NCI-H1436 (cell line): ENCODE measurements at places on chromosomes 5 and 9.
A peak's percentile ranks its signal among the peaks of the same experiment; 100 is the strongest.

GRCh38 chr5:15439801-15440200 lies 60.2 kb upstream of the FBXL7 start:
- DNase-seq: no peak

DNA sequence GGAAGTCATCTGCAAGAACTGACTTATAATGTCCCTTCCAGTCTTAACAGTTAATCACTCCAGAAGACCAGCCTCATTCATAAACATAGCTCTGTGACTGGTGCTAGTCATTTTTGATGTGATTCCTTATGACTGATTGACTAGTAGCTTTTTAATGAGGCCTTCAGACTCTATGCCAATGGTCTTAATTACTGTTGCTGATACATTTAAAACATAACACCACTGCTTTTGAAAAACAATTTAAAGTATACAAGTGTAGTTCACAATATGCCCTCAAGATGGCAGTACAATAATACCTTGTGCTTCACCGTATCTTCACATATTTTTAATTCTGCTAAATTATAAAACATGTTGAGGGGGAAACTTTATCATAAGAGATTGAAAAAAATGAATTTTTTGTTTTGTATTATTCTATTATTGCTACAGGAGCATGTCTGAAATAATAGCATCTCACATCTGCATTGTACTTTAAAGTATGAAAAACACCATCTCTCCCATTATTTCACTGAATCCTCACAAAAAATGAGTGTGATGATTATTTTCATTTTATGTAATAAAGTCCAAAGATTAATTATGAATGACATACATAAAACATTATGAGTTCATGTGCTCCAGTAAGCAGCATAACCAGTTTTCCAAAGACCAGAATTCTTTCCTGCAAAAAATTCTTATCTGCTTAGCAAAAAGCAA lies 55.2 kb upstream of the SHISAL2B start:
- no peak for DNase-seq

GRCh38 chr5:72383726-72384125 lies 63.6 kb downstream of the PTCD2 start:
- DNase-seq: no peak

- DNase-seq: no peak
Measured at GRCh38 chr9:26579056-26579455, 313.5 kb downstream of the CAAP1 start.

- DNase-seq: no peak
Measured at GRCh38 chr5:119074419-119074818, 3.5 kb downstream of the DMXL1 start.

DNA sequence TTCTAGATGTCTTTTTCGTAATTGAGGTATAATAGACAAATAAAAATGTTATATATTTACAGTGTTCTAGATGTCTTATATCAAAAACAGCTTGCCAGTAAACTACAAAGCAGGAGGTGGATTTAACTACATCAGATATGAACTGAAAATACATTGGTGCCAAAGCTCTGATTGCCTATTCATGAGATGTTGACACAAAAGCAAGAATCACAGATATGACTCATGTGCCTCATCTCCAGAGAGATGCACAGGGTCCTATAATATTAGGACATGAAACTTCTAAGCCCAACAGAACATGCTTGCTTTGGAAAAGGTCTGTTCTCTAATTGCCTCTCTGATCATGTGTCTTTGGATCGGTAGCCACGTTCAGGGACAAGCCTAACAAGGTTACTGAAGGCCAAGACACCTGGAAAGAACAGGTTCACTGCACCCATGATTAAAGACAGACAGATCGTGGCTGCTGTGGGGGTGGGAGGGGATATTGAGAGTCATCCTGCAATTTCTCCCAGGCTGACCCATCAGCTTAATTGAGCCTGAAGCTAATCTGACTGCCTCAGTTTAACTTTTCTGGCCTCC lies 16.8 kb downstream of the ABCA1 start:
- DNase-seq: no peak

- DNase-seq: no peak
Measured at GRCh38 chr5:128674837-128675446, 136.9 kb upstream of the FBN2 start.

DNA sequence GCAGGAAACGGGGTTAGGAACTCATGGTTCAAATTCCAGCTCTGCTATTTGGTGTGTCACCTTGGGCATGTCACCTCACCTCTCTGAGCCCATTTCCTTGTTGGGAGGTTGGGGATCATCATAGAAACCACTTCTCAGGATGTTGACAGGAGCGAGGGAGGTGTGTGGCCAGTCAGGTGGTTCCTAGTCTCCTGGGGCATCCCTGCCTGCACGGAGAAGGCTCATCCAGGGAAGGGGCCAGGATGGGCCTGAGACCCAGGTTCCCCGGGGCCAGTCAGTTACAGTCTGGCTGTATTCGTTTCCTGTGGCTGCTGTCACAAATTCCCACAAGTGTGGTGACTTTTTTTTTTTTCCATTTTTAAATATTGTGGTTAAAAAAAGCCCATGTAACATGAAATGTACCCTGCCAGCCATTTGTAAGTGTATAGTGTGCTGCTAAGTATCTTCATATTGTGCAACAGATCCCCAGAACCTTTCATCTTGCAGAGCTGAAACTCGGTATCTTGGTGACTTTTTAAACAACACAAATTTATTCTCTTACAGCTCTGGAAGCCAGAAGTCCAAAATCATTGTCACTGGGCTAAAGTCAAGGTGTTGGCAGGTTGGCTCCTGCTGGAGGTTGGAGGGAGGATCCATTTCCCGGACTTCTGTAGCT lies 78.7 kb upstream of the UNC5A start:
- DNase-seq: no peak

GRCh38 chr9:18810581-18810980 lies 222.4 kb downstream of the SAXO1 start:
- DNase-seq: no peak

- no peak for DNase-seq
Measured at GRCh38 chr9:72065076-72065475, 4.7 kb upstream of the C9orf57 start.

DNA sequence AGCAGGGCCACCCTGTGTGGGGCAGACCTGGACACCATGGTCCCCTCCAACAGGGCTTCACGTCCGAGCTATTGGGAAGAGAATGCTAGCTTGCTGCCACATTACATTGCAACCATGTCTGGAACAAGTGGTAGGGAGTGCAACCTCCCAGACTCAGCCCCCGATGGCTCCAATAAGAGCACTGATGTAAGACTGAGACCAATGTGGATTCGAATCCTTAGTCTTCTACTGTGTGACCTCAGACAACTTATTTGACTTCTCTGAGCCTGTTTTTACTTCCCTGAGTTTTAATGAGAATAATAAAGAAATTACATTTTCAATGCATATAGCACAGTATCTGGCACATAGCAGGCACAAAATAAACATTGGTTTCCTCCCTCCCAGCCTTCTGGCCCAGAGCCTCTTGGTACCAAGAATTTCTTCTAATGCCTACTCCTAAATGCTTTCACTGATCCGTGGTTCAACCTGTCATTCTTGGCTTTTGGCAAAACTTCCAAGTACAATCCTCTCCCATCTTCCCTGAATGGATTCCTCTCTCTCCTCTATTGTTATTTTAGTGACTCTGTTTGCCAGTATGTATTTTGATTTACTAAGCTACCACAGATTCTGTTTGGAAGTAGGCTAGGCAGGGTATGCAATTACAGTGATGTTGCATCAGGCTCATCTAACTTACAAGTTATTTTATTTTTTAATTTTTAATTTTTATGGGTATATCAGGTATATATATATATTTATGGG lies 34.6 kb upstream of the COL15A1 start:
- DNase-seq: no peak

- DNase-seq: no peak
Measured at GRCh38 chr5:1512541-1513291, 11.0 kb downstream of the LPCAT1 start.

GRCh38 chr5:96546120-96546519 lies 113.1 kb upstream of the PCSK1 start:
- no peak for DNase-seq

DNA sequence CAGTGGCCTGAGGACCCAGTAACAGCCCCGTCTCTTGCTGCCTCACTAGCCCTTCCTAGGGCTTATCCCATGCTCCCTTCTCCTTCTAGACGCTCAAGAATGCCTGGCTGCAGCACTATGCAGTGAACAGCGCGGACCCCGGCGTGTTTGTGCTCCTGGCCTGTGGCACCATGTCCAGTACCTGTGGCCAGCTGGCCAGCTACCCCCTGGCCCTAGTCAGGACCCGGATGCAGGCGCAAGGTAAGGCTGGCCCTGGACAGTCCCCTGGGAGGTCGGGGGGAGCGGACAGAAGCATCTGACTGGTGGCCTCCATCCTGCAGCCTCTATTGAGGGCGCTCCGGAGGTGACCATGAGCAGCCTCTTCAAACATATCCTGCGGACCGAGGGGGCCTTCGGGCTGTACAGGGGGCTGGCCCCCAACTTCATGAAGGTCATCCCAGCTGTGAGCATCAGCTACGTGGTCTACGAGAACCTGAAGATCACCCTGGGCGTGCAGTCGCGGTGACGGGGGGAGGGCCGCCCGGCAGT lies 20.5 kb downstream of the PTGES2 start:
- DNase-seq: no peak

- DNase-seq: no peak
Measured at GRCh38 chr9:131190191-131190590, 64.8 kb downstream of the NUP214 start.

DNA sequence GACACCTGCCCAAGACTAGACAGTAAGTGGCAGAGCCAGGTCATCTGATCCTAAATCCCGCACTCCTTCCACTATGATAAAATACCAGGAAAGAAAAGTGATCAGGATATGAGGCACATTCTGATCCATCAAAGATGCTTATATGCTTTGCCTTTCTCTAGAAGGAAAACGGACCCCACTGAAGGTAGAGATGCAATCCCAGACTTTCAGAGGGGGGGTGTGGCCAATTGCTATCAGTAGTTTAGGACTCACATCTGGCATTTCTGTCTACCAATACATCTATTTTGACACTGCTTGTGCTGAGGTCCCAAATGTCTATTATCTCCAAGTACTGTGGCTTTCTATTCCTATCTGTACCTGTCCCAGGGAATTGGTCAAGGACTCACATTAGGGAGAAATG lies 1.7 kb downstream of the TRIM52 start:
- no peak for DNase-seq

- no peak for DNase-seq
Measured at GRCh38 chr5:124436294-124436693, 310.1 kb downstream of the ZNF608 start.

- no peak for DNase-seq
Measured at GRCh38 chr9:75962013-75962661, 71.7 kb downstream of the PCSK5 start.

- DNase-seq: no peak
Measured at GRCh38 chr5:179607160-179607931, 16.1 kb downstream of the HNRNPH1 start.

DNA sequence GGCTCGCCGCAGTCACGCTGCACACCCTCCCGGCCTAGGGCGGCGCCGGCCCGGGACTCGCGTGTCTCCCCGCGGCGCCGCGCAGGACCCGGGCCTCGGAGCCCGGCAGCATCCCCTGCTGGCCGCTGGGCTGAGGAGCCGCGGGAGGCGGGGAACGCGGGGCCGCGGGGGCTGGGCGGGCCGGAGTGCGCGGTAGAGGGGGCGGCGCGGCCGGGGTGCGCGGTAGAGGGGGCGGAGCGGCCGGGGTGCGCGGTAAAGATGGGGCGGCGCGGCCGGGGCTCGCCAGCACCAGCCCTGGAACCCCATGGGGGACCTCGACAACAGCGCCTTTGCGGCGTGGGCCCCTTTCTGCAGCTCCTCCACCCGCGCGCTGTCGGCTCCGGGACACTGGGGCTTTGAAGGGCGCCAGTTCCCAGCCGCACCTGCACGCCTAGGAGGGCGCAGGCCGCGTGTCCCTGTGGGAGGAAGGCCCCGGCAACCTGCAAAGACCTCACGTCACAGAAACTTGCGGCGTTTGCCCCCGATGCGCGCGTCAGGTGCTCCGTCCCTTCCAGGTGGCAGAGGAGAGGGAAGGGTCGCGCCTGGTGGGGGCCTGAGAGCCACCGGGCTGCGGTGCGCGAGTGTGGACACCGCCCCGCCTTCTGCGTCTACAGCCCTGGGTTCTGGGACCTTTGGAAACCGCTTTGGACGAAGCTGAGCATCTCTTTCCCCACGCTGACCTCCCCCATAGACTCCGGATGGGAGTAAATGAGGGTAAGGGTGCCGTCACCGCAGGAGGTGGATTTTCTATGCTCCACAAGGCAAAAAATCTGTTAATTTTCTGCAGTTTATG lies 49.6 kb downstream of the NSUN2 start:
- DNase-seq: peak; percentile 44

- DNase-seq: no peak
Measured at GRCh38 chr5:38258319-38259061, at the start of gene EGFLAM. TSS of gene EGFLAM (plus strand) at chr5:38258559. CDS start at chr5:38258755, 196 bp downstream.

- DNase-seq: peak; percentile 50
Measured at GRCh38 chr5:147223948-147224791, 10.7 kb upstream of the STK32A start.

GRCh38 chr5:98503616-98504015 lies 269.8 kb upstream of the RGMB start:
- DNase-seq: no peak

- DNase-seq: no peak
Measured at GRCh38 chr5:76114179-76114851, 31.1 kb downstream of the SV2C start.

DNA sequence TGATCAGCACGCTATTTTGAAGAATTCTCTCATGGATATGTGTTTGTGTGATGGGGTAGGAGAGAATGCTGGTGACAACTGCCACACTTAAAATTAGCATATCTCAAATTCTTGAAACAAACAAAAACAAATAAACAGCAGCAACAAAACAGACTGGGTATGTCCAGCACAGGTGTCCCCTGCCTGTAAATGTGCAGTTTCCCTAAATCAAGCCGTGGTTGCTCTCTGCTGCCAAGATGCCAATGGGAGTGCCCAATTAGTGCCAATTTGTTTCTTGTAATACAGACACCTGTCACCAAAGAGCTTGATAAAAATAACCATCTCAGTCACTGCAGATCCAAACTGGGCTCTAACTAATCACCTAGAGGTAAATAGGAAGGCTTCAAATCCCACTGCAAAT lies 144.2 kb upstream of the SMARCA2 start:
- no peak for DNase-seq

GRCh38 chr5:3836528-3836927 lies 240.9 kb downstream of the IRX1 start:
- DNase-seq: no peak

DNA sequence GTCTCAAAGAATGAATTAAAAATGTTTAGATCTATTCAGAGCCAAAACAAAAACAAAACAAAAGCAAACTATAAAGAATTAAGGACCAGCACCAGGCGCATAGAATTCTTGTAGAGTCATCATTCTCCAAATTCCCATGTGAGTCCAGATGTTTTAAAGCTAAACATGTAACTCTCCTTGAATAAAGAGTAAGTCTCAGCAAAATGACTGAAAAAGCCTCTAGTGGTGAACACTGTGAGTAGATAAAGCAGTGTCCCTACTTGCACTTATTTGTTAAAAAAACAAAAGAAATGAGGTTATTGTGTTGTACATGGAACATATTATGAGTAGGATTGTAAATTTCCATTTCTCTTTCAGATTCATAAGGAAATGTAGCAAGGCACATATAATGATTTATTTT lies 44.0 kb downstream of the NNT start:
- DNase-seq: no peak

DNA sequence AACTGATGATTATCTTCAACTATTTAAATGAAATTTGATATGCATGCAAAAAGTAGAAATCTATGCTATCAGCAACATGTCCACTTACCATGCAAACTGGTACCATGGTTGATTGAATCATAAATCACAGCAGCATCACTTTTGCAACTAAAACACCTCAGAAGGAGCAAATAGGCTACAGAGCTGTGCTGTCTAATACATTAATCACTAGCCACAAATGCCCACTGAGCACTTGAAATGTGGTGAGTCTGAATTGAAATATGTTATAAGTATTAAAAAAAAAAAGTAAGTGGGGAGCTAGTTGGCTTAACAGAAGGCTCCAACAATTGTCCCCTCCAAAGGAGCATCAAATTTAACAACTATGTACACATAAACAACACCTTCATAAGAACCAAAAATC lies 112.5 kb downstream of the FAM114A2 start:
- no peak for DNase-seq
